Heart left ventricle (tissue), 16 donors: ENCODE measurements at places on chromosomes 3 and 15. TPM values are rescaled to one million over a fixed set of nuclear protein-coding genes. Genes with fewer than 3 reads are reported as not detected.

GRCh38 chr3:16801223-16801622 is 83.5 kb upstream of the PLCL2 start:
- H3K4me1 ChIP-seq, result peaks cover 8% of the 10 kb centered on the region
- H3K27me3 ChIP-seq, result no peaks in the 10 kb centered on the region
- H3K27ac ChIP-seq, result no peak overlapping the region
- H3K4me3 ChIP-seq, result no peak overlapping the region

GRCh38 chr3:196640297-196641018 is 964 bp downstream of the NRROS start:
- H3K4me1 ChIP-seq, result no peaks in the 10 kb centered on the region
- no peak overlapping the region for H3K27ac ChIP-seq
- H3K36me3 ChIP-seq, result no peaks in the 10 kb centered on the region

DNA sequence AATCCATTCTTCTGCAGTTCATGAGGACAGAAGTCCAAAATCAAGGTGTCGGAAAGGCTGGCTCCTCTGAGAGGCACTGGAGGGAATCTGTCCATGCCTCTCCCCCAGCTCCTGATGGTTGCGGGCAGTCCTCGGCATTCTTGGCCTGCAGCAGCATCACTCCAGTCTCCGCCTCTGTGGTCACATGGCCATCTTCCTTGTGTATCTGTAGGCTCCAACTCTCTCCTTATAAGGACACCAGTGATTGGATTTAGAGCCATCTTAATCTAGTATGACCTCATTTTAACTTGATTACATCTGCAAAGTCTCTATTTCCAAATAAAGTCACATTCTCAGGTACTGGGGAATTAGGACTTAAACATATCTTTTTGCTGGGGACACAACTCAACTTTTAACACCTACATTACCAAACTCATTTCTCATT is 56.0 kb upstream of the FLNB start:
- DNase-seq, result peak; percentile 80
- H3K27me3 ChIP-seq, result no peaks in the 10 kb centered on the region
- no peak overlapping the region for H3K4me3 ChIP-seq
- no peaks in the 10 kb centered on the region for H3K36me3 ChIP-seq
- H3K27ac ChIP-seq, result peak overlapping the region; percentile 96
- H3K4me1 ChIP-seq, result peaks cover 48% of the 10 kb centered on the region

GRCh38 chr15:62607643-62608042 is 434.9 kb upstream of the TPM1 start:
- peaks cover 8% of the 10 kb centered on the region for H3K4me1 ChIP-seq
- H3K27ac ChIP-seq, result no peak overlapping the region
- no peaks in the 10 kb centered on the region for H3K27me3 ChIP-seq
- DNase-seq, result no peak
- no peak overlapping the region for H3K4me3 ChIP-seq
- no peaks in the 10 kb centered on the region for H3K36me3 ChIP-seq

GRCh38 chr3:156614642-156615511 is 59.5 kb upstream of the TIPARP start:
- no peak for DNase-seq
- H3K36me3 ChIP-seq, result no peaks in the 10 kb centered on the region
- H3K27ac ChIP-seq, result no peak overlapping the region
- no peak overlapping the region for H3K4me3 ChIP-seq

The GPR156 gene
- not detected for total RNA-seq
